NCI-H526 (cell line): ENCODE measurements at places on chromosomes 2 and 18.
A peak's percentile ranks its signal among the peaks of the same experiment; 100 is the strongest.

DNA sequence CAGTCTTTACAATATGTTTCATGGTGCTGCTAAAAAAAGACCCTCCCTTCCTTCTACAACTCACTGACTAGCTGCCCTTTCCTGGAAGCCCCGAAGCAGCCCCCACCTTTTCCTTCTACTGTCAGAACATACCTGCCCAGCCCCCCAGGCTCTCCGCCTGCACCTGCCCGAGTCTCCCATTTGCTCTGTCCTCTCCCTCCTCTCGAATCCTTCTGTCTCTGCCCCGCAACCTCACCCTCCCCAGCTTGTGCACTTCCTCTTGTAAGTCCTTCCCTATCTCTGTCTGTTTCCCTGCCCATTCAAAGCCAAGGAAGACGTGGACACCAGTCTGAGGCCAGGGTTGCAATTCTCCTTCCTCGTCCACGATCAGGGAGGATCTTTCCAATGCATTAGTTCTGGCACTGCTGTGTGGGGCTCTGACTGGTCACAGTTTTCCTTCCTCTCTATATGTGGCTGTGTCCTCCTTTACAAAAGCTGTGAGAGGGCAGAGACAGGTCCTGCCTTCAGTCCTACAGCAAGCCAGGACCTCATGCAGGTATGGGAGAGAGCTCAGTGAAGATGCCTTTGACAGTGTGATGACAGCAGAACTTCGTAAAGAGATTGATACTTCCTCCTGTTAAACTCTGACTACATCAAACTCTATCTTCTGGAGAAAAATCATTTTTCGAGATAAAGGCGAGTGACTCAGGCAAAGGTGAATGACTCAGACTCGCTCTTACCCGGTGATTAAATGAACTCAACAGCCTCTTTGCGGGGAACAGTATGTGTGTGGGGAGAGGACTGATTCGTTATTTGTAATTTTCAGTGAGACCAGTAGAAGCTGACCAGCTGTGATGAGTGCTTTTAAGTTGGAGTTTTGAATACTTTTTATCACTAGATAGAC, 14.2 kb downstream of the TNFRSF11A start:
- no peak for DNase-seq

DNA sequence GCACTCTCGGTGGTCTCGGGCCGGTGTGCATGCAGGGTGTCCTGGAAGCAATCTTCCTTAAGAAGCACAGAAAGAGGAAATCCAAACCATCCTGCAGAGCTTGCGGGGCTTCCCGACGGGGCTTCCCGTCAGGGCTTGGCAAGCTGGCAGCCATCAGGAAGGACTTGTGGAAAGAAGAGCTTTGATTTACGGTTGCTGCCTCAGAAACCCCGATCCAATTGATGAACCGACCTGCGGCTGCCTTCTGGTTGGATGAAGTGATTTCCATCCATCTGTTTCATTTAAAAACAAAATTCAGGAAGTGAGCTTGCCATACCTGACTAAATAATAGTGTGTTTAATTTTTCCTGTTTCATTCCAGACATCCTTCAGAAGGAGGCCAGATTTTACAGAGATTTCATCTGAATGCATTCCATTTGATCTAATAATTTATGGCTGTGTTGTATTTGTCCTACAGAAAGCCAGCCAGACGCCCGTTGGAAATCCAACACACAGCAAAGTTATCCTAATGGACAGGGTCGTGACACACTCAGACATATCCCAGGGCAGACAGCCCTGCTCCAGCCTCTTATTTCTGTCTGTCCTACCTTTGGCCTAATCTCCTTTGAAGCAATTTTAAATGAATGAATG, 141.3 kb downstream of the SEPTIN10 start:
- no peak for DNase-seq

DNA sequence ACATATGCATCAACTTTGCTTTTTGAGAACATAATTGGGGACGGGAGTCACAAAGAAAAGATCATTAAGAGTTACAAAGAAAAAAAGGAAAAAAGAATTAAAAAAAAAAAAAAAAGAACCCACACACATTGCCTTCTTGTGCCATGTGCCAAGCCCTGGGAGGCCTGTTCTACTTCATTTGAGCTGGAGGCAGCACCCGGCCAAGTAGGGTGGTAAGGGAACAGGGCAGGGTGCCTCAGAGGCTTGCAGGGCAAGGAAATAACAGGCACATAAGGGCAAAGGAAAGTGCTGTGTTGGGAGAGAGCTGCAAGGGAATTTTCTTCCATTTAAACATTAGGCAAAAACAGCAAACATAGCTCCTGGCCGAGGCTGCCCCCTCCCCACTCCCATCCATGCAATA, 418.0 kb downstream of the TMEM182 start:
- DNase-seq = no peak

GRCh38 chr2:232026910-232027309, 65.4 kb downstream of the DIS3L2 start:
- no peak for DNase-seq

- DNase-seq = no peak
These were observed 227.3 kb downstream of the INSIG2 start for GRCh38 chr2:118315606-118316005.

DNA sequence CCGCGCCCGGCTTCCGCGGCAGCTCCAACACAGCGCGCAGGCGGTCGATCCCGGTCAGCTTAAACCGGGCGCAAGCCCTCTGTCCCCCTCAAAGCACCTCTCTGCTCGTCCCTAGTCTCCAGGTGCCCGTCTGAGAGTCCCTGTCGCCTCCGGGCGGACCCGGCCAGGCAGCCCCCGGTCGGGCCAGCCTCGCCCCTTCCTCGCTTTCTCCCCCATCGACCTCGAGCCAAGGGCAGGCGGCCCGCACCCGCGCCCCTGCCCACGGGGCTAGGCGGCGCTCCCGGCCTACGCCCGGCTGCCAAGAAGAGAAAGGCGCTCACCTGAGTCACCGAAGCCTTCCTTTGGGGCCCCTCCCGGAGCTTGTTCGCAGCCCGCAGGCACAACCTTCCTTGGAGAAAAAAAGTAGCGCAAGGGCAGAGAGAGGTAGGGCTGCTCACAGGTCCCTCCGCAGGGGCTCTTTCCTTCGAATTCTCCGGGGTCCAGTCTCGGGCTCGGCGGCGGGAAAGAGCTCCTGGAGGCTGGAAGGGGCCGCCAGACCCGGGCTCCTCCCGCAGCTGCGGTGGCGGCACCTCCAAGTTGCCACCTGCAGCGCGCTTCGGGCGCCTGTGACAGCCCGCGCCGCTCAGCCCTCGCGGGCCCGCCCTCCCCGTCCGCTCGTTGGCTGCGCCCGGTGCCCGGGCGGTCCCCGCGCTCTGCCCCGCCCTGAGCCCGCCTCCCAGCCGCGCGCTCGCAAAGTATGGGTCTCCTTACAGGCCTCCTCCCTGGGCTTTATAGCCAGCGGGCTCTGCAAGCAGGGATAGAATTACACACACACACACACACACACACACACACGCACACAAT, 86.5 kb upstream of the EPB41L3 start:
- DNase-seq = peak; percentile 91

DNA sequence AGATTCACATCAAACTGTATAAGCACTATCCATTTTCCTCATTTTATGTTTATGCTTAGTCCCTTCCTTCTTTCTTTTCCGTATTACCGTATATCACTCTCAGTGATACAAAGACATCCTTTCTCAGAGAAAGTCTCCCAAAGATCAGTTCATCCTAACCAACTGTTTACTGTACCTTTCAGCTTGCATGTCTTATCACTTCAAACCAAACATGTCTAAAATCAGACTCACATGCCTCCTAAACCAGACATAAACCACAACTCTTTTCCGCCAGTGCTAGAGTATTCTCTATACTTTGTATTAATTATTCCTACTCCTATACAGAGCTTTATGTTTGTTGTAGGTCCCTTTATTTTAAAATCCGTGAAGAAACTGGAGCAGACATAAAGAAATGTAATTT, 41.5 kb downstream of the KCMF1 start:
- DNase-seq = no peak

GRCh38 chr2:180359522-180360282, 352.6 kb upstream of the CWC22 start:
- DNase-seq = no peak
